Hindlimb muscle (tissue), 1 donor: ENCODE measurements at places on chromosomes 2 and 18. TPM values are rescaled to one million over a fixed set of nuclear protein-coding genes. Genes with fewer than 3 reads are reported as not detected.

- no peak for DNase-seq
Measured at GRCh38 chr2:119063177-119063576, 95.4 kb downstream of the C1QL2 start.

DNA sequence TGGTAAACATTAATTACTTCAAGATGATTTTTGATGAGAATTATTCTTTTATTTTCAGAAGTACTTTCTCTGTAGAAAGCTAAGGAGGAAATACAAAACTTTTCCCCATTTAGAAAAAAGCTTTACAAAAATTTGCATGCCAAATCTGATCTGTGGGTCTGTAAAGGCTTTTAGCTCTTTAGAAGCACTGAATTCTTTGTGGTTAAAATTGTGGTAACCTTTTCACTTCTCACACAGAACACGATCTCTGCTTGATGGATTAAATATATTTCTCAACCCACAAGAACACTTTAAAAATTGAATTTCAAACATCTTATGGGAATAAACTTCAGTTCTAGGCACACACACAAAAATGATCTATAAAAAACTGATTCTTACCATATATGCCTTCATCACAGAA, 63.7 kb downstream of the VIL1 start:
- no peak for DNase-seq

GRCh38 chr2:112794131-112794733, 9.9 kb upstream of the IL1A start:
- no peak for DNase-seq

DNA sequence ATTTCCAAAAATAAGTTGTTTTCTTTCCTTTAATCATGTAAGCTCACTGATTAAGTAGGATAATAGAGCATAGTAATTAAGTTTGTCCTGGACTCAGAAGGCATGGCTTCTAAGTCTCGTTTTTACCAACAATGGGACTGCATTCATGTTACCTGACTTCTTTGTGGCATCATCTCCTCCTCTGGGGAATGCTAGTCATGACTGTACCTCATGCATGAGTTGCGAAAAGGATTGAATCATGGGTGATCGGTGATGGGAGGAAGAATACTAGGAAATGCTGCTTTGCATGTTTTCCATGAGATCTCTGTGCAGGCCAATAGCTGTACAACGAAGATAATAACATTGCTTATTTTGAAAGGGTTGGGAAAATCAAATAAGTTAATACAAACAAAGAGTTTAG, 981.6 kb downstream of the CNTNAP5 start:
- DNase-seq, result no peak

DNA sequence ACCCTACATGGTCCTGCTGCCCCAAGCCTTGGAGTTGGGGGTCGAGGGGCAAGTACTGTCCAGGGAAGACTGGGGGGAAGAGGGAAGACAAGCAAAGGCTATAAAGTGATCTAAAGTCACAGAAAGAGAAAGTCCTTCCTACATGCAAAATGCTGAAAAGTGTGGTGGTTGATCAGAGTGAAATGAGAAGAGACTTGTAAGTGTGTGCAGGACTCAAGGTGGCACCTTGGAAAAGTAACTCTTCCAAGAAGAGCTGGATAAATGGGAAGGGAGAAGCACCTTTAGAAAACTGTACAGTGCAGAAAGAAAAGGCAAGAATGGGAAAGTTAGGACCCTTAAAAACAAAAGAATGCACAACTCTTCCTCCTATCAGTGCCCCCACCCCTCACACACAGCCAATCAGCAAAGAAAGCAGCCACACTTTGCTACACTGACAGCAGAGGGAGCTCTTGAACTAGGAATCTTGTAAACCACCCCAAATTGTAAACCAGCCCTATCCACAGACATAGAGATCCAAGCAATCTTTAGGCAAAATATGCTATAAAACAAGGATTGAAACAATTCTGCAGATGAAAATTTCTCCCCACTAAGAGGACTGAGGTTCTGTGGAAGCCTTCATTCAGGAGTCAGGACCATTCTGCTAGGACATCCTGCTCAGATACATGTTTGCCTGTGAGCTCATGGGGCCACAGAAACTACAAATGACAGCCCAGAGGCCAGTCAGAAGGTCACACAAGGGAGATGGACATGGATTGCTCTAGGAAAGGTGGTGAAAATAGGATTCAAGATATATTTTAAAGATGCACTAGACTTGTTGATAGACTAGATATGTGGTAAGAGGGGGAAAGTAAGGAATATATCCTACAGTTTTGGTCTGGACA, 146.4 kb downstream of the FTCDNL1 start:
- no peak for DNase-seq

DNA sequence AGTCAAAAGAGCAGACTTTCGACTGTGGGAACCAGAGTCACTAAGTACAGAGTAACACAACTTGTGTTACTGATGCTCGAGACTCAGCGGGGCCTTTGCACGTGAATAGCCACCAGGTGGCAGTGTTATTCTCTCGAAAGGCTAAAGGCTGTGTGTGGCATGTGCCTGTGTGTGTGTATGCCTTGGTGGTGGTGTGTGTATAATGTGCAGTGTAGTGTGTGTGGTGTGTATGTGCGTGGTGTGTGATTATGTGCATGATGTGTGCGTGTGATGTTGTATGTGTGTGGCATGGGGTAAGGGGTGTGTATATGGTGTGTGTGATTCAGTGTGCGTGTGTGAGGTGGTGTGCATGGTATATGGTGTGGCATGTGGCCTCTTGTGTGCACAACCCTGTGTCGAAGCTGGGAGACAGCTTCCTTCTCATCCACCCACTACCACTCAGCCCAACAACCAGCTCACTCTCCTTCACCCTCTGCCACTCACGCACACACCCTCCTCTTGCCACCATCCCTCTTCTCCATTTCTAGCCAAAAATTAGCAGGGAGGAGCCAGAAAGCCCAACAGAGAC, 83.0 kb upstream of the ZNF532 start:
- peak; percentile 82 for DNase-seq

DNA sequence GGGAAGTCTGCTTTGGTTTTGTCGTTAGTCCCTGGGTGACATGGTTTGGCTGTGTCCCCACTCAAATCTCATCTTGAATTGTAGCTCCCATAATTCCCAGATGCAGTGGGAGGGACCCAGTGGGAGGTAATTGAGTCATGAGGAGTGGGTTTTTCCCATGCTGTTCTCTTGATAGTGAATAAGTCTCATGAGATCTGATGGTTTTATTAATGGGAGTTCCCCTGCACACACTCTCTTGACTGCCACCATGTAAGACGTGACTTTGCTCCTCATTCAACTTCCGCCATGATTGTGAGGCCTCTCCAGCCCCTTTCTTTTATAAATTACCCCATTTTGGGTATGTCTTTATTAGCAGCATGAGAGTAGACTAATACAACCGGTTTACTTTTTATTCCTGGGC, 405.8 kb upstream of the ID2 start:
- no peak for DNase-seq

GRCh38 chr2:120560330-120560729, 175.3 kb upstream of the GLI2 start:
- no peak for DNase-seq

DNA sequence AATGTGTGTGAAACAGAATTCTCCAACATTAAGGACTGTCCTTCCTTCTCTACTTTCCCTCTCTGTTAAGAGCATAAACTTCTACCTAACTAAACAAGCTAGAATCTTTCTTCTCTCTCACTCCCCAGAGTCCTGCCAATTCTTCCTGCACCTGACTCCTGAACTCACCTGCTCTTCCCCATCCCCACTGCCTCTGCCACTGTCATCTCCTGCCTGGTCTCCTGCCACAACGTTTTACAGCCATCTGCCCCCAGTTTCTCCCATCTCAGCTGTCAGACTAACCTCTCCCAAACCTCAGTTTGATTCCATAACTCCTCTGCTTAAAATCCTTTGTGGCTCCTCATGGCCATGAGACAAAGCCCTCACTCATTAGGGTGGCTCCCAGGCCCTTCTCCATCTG, 288.3 kb upstream of the FBXO11 start:
- no peak for DNase-seq

SRD5A2 gene
- polyA plus RNA-seq, result not detected

SGO2 gene
- 5.9 TPM for polyA plus RNA-seq

LYPD6 gene
- polyA plus RNA-seq, result 1.2 TPM

DCDC2C gene
- polyA plus RNA-seq, result 0.46 TPM

CYS1 gene
- 14.0 TPM for polyA plus RNA-seq
